MV-4-11 (cell line): ENCODE measurements at places on chromosomes 16 and 17.

DNA sequence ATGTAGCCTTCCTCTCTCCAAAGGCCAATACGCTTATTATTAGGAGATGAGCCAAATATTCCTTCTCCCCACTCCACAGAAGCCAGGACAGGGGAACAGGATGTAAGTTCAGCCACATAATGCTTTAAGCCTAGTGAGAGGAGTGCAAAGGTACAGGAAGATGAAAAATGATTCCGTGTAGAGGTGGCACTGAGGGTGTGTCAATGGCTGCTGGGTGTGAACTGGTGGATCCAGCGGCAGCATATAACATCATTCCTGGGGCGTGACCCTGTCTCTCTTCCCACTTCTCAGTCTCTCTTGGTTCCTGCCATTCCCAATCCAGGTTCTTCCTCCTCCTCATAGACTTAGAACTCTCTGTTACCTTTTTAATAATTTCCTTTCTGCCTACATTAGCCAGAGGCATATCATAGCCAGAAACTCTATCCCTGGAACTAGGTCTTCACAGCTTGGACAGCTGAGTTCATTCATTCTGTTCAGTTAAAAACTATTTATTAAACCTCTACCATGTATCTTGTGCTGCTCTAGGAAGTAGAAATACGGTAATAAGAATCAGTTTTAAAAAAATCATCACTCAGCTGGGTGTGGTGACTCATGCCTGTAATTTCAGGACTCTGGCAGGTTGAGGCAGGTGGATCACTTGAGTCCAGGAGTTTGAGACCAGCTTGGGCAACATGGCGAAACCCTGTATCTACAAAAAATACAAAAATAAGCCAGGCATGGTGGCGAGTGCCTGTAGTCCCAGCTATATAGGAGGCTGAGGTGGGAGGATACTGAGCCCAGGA lies 58.0 kb upstream of the FAM20A start:
- DNase-seq: no peak

DNA sequence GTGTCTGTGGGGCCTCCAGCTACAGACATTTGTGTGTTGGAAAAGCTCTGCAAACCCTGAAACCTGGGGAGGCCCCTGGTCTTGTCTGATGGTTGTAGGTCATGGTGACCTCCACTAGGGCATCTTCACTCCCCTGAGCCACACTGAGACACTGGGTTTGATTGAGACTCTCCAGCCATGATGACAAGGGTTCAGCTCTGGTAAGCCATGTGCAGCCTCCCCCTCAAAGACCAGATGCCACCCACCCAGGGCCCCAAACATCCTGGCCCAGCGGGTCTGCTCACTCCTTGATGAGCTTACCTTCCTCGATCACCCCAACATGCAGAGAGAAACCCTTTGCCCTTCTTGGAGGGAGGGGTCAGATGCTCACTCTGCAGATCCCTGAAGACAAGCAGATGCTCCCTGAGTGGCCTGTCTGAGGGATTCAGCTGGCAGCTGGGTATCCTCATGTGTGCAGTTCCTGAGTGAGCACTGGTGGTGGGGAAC lies 101.6 kb downstream of the METRNL start:
- no peak for DNase-seq

GRCh38 chr16:85579191-85579590 lies 33.9 kb upstream of the GSE1 start:
- DNase-seq: no peak

- no peak for DNase-seq
Measured at GRCh38 chr17:61443475-61443882, 8.7 kb upstream of the TBX4 start.

- no peak for DNase-seq
Measured at GRCh38 chr16:31009894-31010584, 399 bp downstream of the STX1B start.

DNA sequence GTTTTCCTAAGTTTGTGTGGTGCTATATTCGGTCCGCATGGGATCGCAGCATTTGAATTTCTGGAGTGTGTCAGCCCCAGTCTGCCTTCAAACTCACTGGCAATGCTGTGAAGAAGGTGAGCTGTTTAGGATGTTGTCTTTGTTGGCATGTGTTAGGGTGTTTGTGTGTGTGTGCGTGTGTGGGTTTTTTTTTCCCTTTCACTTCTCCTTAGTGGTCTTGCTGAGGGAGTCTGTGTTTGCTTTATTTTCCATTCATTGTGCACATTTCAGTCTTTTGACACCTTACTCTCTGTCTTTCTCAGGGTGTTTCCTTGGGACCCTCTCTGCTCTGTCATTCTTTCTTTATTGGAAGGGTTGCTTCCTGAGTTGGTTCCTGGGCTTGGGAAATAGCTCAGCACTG lies 27.7 kb upstream of the RBFOX1 start:
- no peak for DNase-seq

- DNase-seq: no peak
Measured at GRCh38 chr16:21949713-21950260, 3.4 kb upstream of the UQCRC2 start.

DNA sequence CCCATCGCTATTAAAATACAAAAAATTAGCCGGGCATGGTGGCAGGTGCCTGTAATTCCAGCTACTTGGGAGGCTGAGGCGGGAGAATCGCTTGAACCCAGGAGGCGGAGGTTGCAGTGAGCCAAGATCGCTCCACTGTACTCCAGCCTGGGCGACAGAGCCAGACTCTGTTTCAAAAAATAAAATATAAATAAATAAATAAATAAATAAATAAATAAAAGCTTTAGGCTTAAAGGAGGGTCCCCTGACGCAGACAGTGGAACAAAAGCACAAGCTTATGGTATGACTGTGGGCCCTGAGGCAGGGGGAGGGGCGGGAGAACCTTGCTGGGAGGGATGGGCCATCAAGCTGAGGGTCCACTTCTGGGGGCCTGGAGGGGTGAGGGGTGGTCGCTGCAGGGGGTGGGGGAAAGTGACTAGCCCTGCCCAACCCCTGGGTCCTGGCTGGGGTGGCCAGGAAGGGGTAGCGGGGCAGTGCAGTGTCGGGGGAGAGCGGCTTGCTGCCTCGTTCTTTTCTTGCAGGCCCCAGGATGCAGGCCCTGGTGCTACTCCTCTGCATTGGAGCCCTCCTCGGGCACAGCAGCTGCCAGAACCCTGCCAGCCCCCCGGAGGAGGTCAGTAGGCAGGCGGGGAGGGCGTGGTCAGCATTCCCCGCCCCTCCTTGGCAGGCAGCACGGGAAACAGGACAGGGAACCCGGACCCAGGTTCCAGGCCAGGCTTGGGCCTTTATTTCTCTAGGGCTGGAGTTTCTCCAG lies 4.7 kb downstream of the SERPINF1 start:
- no peak for DNase-seq

DNA sequence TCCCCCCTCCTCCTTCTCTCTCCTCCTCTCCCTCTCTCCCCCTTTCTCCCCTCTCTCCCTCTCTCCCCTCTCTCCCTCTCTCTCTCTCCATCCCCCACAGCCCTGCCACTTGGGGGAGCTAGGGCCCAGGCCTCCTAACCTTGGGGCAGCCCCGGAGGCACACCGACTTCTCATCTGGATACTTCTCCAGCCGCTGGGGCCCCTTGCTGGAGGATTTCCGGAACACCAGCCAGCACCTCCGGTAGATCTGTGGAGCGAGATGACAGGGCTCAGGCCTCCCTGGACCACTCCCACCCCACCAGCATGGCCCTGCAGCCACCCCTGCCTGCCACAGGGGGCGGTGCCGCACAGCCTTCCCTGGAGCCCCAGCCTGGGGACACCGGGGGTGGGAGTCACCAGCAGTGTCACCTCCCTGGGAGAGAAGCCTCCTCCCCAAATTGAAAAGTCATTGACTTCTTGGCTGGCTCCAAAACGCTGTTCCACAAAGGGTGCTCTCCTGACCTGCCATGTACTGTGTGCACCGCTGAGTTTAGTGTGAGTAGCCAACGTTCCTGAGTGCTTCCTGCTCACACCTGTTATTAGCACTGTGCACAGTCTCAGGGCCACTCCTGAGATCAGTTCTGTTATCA lies 10.5 kb downstream of the DOK4 start:
- peak; percentile 53 for DNase-seq

- DNase-seq: no peak
Measured at GRCh38 chr16:24046442-24046841, 209.7 kb upstream of the CACNG3 start.

DNA sequence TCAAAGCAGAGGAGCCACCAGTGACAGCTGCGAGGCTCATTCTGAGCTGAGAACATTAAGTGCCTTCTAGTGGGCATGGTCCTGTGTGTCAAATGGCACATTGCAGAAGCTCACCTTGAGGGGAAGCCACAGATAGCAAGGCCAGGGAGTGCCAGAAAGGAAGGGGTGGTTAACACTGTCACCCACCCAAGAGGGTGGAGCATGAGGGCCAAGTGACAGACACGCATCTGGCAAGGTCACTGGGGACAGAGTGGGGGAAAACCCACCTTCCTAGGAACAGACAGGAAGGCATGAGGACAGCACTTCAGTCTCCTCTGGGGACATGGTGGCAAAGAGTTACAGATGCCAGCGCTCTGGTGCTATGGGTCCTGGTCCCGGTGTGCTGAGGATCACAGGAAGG lies 22.1 kb downstream of the NUBP1 start:
- no peak for DNase-seq

DNA sequence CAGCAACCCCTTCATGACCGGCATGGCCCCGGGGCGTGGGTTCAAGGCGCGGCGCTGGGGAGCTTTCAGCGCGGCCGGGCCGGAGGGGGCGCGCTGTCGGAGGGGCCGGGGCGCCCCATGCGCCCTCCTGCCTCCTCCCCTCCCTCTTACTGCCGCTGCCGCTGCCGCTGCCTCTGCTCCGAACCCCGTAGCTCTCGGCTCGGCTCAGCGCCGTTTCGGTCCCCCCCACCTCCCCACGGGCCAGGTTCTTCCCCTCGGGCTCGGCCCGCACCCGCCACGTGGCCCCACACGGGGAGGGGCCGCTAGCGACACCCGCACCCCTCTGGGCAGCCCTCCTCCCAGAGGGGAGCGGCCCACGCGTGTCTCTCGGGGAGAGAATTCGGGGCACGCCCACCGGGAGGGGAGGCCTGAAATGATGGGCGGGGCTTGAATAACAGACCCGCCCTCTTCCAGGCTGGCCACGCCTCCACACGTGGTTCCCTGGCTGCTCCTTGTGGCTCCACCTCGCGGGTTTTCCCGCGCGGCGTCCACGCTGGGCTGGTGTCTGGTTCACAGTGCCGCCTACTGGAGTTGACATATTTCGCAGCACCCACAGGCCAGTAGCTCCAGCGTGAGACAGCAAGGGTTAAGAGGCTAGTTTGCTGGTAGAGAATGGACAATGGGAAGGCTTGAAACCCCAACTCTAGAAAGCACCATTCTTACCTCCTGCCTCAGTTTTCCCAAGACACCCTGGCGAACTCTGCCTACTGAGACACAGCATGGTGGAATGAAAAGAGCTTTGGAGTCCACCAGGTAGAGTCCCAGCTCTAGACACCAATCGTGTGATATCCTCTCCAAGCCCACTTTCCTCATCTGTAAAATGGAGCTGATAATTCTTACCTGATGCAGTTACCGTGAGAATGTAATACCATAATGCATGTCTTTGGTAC lies at the start of gene KCNH4:
TSS of gene KCNH4 (minus strand) at position 221 of the 929 bp plus-strand sequence. CDS start at position 24, 197 bp downstream.
- DNase-seq: peak; percentile 95

GRCh38 chr17:3447625-3448024 lies 14.0 kb upstream of the OR1E2 start:
- DNase-seq: peak; percentile 47

GRCh38 chr16:17520561-17520960 lies 49.8 kb upstream of the XYLT1 start:
- no peak for DNase-seq

GRCh38 chr16:57966986-57967385 lies 3.9 kb downstream of the CNGB1 start:
- no peak for DNase-seq

- DNase-seq: peak; percentile 27
Measured at GRCh38 chr17:39643271-39643670, 6.3 kb downstream of the STARD3 start.

- no peak for DNase-seq
Measured at GRCh38 chr17:41518789-41519449, at the start of gene KRT15. Gene KRT15 (minus strand): TSS chr17:41518890. CDS start chr17:41518827, 63 bp downstream.

GRCh38 chr16:71626018-71626857 lies at the start of gene MARVELD3:
Gene MARVELD3 (plus strand): TSS chr16:71626184. CDS start chr16:71626230, 46 bp downstream.
- DNase-seq: no peak

DNA sequence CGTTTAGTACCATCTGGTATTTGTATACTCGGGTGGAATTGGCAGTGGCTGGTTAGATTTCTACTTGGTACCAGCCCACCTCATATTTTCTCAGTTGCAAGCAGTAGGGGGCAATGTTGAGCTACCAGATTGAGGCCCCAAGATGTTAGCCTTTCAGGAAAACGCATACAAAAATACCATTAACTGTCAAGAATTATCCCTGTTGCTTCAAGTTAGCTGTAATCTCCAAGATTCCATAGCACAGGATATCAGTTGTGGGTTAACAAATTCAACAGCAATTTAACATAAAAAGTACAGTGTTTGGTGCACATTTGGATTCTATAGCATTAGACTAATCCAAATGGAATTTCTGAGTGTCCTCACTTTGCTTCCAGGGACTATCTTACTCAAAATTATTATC lies 188.2 kb downstream of the FTO start:
- peak; percentile 48 for DNase-seq

- DNase-seq: no peak
Measured at GRCh38 chr16:65672960-65673359, 551.1 kb upstream of the CDH11 start.
